ENCODE measurements at places on chromosomes 11 and 22.
A peak's percentile ranks its signal among the peaks of the same experiment; 100 is the strongest.

DNA sequence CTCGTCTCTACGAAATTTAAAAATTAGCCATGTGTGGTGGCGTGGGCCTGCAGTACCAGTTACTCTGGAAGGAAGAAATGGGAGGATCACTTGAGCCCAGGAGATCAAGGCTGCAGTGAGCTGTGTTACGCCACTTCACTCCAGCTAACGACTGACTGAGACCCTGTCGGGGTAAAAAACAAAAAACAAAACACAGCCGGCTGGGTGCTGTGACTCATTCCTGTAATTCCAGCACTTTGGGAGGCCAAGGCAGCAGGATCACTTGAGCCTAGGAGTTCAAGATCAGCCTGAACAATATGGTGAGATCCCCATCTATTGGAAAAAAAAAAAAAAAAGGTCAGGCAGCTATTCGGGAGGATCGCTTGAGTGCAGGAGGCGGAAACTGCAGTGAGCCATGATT, 2.4 kb downstream of the PAFAH1B2 start:
- H3K36me3 ChIP-seq, result peaks cover 29% of the 10 kb centered on the region
- H3K4me1 ChIP-seq, result peaks cover 27% of the 10 kb centered on the region
- peaks cover 3% of the 10 kb centered on the region for H3K27me3 ChIP-seq
- peak overlapping the region; percentile 96 for H3K4me3 ChIP-seq
- DNase-seq, result no peak

DNA sequence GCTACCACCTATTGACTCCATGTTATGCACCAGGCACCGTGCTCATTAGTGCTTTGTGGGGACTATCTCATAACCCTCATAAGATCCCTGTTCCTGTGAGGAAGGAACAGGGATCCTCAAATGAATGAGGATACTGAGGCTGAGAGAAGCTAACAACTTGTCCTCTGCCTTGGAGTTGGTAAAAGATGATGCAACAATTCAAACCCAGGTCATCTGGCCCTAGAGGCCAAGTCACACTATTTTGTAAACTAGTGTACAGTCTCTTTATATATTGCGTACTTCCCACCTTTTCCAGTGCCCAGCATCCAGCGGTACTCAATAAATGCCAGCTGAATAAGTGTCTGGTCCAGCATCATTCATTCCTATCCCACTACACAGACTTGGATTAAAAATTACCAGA, 92.6 kb downstream of the RCN1 start:
- H3K36me3 ChIP-seq, result no peaks in the 10 kb centered on the region
- peaks cover 5% of the 10 kb centered on the region for H3K27me3 ChIP-seq
- H3K4me3 ChIP-seq, result no peak overlapping the region
- no peaks in the 10 kb centered on the region for H3K4me1 ChIP-seq
- H3K27ac ChIP-seq, result no peak overlapping the region

DNA sequence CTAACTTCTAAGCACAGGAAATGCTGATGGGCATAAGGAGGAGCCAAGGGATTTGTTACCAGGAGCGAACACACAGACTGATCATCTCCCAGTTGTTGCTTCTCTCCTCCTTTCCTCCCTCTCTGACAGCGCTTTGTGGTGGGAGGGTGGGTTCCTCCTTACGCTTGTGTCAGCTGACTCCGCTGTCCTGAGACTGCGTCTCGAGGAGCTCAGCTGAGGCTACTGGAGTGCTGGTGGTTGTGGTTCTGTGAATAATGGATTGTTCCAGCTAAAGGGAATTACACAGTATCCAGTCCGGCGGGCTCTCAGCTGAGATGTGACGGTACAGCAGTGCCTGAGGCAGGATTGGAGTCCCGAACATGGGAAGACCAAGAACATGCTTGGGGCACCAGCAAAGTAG, 113.4 kb downstream of the CTNND1 start:
- no peak for DNase-seq
- no peak overlapping the region for H3K4me3 ChIP-seq
- peaks cover 13% of the 10 kb centered on the region for H3K4me1 ChIP-seq
- H3K27ac ChIP-seq, result no peak overlapping the region

DNA sequence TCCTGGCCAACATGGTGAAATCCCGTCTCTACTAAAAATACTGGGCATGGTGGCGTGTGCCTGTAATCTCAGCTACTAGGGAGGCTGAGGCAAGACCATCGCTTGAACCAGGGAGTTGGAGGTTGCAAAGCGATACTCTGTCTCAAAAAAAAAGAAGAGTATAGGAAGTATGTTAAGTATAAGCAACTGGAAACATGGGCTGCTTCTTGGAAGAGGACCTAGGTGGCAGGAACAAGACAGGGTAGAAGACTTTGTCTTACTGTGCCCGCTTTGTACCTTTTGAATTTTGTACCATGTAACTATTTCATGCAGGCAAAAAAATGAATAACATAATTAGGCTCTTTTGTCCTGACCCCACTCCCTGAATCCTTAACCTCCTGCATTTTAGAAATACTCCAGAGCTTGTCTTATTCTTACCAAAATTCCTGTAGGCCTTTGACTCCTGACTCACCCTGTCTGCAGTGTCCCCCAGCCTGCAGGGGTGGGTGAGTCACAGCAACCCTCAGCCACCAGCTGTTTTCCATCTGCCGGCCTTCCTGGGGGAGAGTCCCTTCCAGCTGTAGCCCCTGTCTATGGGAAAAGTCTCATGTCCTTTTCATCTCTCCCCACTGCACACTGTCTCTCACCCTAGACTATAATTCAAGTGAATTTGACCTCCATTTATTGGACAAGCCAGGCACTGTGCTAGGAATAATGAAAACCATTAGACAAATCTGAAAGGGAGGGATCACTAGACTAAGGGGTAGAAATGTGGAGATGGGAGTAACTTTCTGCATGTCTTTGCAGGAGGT, 41.8 kb downstream of the TXN2 start:
- peaks cover 32% of the 10 kb centered on the region for H3K4me1 ChIP-seq
- no peaks in the 10 kb centered on the region for H3K27me3 ChIP-seq
- no peaks in the 10 kb centered on the region for H3K36me3 ChIP-seq
- H3K4me3 ChIP-seq, result no peak overlapping the region

DNA sequence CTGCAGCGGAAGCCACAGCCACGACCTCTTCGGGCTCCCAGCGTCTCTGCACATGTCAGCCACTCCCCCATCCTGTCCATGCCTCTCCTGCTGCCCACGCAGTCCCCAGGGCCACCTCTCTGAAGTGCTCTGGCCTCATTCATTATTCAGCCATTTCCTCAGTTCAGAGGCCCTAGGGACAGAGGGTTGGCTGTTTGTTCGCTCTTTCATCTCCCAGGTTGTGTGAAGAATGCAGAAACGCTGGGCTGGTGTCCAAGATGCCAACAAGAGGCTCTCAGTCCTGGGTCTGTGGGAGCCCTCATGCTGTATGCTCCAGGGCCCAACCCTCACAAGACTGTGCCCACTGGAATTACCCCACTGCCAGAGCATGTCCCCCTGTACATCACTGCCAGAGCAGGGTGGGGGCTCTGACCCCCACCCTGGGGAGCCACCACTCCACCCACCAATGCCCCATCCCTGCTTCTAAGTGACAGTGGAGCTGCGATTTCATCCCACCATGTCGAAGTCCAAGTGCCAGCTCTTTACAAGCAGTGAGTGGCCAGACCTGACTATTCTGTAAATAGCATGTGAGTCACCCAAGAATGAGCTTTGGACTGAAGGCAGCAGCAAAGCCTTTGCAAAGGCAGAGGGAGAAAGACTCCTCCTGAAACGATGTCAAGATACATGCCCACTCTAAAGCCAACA, 209.6 kb downstream of the BUD13 start:
- H3K27ac ChIP-seq, result no peak overlapping the region
- H3K36me3 ChIP-seq, result no peaks in the 10 kb centered on the region
- no peaks in the 10 kb centered on the region for H3K4me1 ChIP-seq

- no peaks in the 10 kb centered on the region for H3K27me3 ChIP-seq
- peak overlapping the region; percentile 86 for H3K27ac ChIP-seq
Measured at GRCh38 chr11:201966-202365, 5.2 kb downstream of the BET1L start.

DNA sequence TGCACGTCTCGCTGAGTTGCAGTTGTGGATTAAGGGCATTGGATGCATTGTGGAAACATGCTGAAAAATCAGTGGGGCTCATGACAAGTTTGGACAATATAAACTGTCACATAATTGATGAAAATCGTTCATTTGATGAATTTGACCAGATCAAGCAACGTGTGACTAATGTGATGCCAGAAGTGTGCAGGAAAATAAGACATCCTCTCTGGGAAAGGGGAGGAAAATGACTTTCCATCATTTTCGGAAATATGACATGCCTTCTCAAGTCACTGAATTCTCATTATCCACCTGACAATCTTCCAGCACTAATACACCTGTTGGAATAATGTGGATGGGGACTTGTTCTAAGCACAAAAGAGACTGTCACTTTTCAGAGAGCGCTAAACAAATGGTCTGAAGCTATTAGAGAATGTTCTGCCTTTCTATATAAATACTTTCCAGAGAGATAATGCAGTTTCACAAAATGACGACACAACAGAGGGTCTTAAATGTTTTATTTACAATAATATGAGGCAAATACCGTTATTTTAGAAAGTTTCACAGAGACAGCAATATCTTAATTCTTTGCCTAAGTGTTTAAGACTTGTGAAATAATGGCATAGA, 1741.9 kb upstream of the RAG2 start:
- no peak overlapping the region for H3K27ac ChIP-seq
- no peak overlapping the region for H3K4me3 ChIP-seq

GRCh38 chr11:116703421-116703820, 69.4 kb downstream of the BUD13 start:
- no peak for DNase-seq
- H3K4me1 ChIP-seq, result no peaks in the 10 kb centered on the region
- H3K36me3 ChIP-seq, result no peaks in the 10 kb centered on the region
- peaks cover 20% of the 10 kb centered on the region for H3K27me3 ChIP-seq
- no peak overlapping the region for H3K4me3 ChIP-seq

GRCh38 chr11:32052215-32052614, 38.7 kb upstream of the RCN1 start:
- peaks cover 32% of the 10 kb centered on the region for H3K27me3 ChIP-seq
- DNase-seq, result peak; percentile 10
- no peak overlapping the region for H3K27ac ChIP-seq
- H3K36me3 ChIP-seq, result no peaks in the 10 kb centered on the region
- H3K4me3 ChIP-seq, result no peak overlapping the region
- no peaks in the 10 kb centered on the region for H3K4me1 ChIP-seq

GRCh38 chr22:29663180-29663821, 56.5 kb upstream of the CABP7 start:
- no peak overlapping the region for H3K4me3 ChIP-seq
- peaks cover 25% of the 10 kb centered on the region for H3K36me3 ChIP-seq
- no peak for DNase-seq
- H3K27me3 ChIP-seq, result no peaks in the 10 kb centered on the region
- no peak overlapping the region for H3K27ac ChIP-seq

GRCh38 chr11:128404437-128404836, 182.9 kb downstream of the ETS1 start:
- H3K4me1 ChIP-seq, result peaks cover 8% of the 10 kb centered on the region
- DNase-seq, result no peak
- H3K36me3 ChIP-seq, result no peaks in the 10 kb centered on the region
- no peaks in the 10 kb centered on the region for H3K27me3 ChIP-seq
- no peak overlapping the region for H3K4me3 ChIP-seq

DNA sequence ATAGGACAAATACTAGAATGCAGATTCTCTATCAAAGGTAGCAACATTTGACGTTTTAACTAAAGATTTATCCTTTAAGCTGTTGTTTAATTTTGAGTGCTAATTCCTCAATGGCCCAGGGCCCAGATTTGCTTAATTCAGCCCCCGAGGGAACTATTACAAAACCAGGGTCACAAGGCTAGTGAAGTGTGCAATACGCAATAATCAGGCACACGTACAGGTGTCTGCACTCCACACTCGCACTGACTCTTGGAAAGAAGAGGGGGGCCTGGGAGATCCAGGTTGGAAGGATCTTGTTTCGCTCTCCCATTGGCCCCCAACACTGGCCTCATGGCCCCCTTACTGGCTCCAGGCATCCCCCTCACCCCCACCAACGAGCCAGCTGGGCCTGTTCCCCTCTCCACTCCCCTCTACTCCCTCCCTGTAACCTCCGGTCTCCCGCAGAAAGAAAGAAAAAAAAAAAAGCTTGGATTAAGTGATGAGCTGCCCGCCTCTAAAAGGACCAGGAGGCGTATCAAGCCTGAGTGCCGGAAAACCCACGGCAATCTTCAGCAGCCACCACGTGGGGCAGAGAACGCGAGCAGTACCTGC, 2.2 kb upstream of the KIRREL3 start:
- no peak for DNase-seq
- peaks cover 26% of the 10 kb centered on the region for H3K27me3 ChIP-seq
- H3K36me3 ChIP-seq, result no peaks in the 10 kb centered on the region
- no peak overlapping the region for H3K27ac ChIP-seq

DNA sequence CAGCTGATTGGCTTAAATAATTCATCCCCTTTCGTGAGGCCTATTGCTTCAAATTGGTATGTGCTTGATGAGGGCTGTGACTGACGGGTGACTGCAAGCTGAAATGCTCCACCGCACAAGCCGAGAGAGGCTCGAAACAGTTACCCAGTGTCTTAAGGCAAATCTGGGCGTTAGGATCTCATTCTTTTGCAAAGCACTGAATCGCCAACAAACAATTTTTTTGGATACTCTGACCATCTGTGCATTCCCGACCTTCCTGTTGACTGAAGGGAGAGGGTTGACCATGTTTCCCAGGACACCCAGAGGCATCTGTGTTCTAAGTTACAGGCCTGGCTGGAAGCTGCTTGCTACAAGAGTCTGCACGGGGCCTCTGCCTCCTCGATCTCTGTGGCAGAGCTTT, 32.1 kb downstream of the CACNG2 start:
- no peak overlapping the region for H3K27ac ChIP-seq
- H3K4me1 ChIP-seq, result no peaks in the 10 kb centered on the region
- DNase-seq, result no peak
- no peaks in the 10 kb centered on the region for H3K27me3 ChIP-seq
- no peaks in the 10 kb centered on the region for H3K36me3 ChIP-seq
- H3K4me3 ChIP-seq, result no peak overlapping the region

DNA sequence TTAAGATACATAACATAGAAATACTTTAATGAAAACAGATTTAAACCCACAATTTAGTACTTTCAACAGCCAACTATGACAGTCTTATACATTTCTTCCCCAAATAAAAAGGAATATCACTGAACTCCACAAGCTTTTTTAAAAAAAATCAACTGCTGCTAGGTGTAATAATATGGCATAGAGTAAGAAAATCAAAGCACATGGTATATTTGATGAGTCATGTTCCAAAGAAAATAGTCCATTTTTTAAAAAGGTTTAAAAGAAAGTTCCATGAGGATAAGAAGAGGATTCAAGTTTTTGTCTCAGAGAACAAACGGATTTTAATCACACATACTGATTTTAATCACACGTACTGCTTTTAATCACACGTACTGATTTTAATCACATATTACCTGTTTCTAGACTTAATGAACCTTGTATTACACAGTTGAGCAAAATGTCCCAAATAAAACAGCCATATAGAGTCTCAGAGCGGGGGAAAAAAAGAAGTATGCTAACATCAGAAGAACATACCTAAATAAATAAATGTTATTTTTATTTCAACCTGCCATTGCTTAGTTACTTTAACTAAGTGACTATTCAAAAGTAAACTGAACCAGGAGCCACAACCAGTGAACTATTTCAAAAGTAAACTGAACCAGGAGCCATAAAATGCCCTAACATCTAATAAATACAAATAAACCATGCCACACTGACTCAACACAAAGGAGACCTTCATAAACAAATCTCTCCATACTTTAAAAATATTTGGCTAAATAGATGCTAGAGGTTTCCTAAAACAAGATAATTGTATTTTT, 198.4 kb downstream of the SBF2 start:
- no peak overlapping the region for H3K27ac ChIP-seq
- H3K4me3 ChIP-seq, result no peak overlapping the region
- peaks cover 16% of the 10 kb centered on the region for H3K4me1 ChIP-seq
- no peaks in the 10 kb centered on the region for H3K36me3 ChIP-seq
- no peaks in the 10 kb centered on the region for H3K27me3 ChIP-seq

- DNase-seq, result no peak
- no peak overlapping the region for H3K4me3 ChIP-seq
- peaks cover 2% of the 10 kb centered on the region for H3K36me3 ChIP-seq
- no peaks in the 10 kb centered on the region for H3K27me3 ChIP-seq
- H3K27ac ChIP-seq, result no peak overlapping the region
- H3K4me1 ChIP-seq, result peaks cover 6% of the 10 kb centered on the region
Measured at GRCh38 chr11:66473608-66474515, 6.4 kb upstream of the DPP3 start.

Measured in T-helper 2 cell treated with Interferon-gamma antibody and Interleukin-4, amounts not matched to agents 5 μg/mL and 100 μg/mL, for 36 hours (primary cell).